Uterus (tissue), 4 donors: ENCODE measurements at places on chromosomes 7 and 10. TPM values are rescaled to one million over a fixed set of nuclear protein-coding genes. Genes with fewer than 3 reads are reported as not detected.

- DNase-seq: peak; percentile 32
These were observed 131.2 kb downstream of the RALA start for GRCh38 chr7:39754326-39755120.

DNA sequence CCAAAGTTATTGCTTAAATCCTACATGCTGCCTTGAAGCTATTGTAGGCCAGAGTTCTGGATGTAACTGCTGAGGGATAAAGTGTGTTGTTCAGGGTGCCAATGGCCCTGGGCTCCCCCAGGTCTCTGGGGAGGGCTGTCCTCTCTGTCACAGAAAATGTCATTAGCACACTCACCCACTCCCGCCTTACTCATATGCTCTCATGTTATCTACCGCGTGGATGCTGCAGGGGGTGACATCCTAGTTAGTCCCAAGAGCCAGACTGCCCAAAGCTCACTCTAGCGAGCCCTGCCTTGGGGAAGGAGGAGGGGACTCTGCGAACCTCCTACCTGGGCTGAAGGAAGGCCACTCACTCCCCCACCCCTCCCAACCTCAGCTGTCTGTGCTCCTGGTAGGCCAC, 122.5 kb downstream of the FRMD4A start:
- no peak for DNase-seq

DNA sequence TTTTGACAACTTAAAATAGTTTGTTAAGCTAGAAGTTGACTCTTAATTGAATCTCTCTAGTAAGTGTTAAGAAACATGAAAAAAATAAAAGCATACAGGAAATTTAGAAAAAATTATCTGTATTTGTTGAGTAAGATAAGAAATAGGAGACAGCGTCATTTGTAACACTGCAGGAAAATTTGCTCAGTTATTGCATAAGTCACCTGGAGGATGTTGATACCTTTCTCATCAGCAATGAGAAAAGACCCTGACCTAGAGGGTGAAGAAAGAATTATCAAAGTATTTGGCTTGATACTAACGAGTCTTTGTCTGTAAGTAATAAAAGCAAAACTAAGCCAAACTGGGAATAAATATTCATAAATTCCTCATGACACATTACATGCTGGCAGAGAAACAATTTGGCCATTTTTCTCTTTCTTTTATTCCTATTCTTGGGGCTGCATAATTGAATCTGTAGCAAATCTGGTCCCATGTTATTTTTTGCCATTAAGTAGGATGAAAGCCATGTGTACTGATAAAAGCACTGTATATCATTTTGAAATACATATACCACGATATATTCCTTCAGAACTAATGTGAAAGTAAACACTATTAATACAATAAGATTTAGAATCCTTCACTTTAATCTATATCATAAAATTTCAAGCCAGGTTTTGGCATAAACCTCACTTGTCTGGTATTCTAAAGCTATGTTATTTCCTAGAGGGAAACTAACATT, 362.8 kb downstream of the THSD7A start:
- DNase-seq: no peak

- DNase-seq: no peak
These were observed 166.2 kb downstream of the PARD3 start for GRCh38 chr10:34648919-34649318.

DNA sequence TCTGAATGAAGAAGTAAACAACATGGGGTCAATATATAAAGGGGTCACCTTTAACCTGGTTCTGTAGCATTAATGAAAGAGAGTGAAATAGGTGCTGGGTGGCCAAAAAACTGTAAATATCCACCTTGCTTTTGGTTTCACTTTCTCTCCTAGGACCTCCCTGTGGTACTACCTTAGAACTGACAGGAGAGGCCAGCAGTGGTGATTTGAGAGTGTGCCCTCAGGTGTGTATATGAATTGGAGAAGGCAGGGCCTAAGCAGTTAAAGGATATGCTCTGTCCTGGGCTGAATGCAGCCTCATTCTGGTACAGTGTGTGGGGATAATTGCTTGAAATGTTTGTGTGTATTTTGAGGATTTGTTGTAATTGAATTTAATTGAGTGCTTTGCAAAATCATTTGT, 62.0 kb downstream of the BBS9 start:
- DNase-seq: no peak

- no peak for DNase-seq
These were observed 211.6 kb upstream of the MBL2 start for GRCh38 chr10:52984169-52984568.

DNA sequence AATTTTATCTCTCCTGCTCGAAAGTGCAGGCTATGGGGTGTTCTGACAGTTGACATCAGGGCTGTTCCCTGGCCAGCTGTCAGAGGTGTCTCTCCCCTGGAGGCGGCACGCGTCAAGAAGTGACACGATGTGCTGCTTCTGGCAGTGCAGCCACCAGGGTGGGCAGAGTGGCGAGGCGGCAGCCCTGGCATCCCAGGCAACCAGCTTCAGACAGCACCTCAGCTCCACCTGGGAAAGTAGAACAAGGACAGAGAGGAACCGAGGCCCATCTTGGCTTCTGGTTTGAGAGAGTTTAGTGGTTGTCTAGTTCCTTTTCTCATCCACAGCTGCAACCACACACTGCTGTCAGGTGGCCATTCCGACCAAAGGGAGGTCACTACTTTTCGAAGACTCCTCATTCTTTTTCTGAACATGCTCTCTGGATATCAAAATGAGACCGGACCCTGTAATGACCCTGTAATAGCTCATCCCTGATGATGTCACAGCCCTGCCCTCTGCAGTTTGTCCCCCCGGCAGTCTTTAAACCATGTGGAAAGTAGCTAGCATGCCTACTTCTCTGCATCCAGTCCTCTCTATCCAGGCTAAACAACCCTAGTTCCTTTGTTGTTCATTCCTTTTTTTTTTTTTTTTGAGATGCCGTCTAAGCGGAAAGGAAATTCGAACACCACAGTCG, 381.0 kb upstream of the NRP1 start:
- DNase-seq: no peak

GRCh38 chr7:142934056-142934455, 510 bp upstream of the TRPV5 start:
- DNase-seq: no peak

- DNase-seq: no peak
These were observed 437.5 kb downstream of the KIF20B start for GRCh38 chr10:90138844-90139243.

DNA sequence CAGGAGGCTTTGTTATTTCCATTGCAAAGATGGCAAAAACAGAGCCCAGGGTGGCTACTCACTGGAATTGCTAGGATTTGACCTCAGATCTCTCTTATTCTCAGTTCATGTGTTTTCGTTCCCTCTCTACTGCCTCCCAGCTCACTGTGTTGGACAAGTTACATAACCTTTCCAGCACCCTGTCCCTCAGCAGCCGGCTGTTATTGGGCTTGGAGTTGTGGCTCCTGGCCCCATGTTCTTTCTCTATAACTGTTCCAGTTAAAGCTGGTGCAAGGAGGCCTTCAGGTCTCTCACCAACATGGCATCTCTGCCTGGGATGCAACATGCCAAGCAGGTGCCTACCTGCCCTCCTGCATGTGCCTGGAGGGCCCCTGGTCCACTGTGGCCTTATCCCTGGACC, 56.8 kb downstream of the LRRC18 start:
- no peak for DNase-seq

DNA sequence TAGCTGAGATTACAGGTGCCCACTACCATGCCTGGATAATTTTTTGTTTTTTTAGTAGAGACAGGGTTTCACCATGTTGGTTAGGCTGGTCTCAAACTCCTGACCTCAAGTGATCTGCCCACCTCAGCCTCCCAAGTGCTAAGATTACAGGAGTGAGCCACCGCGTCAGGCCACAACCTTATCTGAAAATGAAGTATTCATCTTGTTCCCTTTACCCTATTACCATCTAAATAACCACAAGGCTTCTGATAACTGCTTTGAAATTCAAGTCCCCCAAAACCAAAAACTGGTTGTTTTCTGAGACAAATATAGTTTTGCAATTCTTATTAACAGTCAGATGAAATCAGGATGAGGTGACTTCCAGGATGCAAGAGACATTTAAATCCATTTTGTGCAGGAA, 2.4 kb downstream of the TCTN3 start:
- no peak for DNase-seq

The BICC1 gene
- total RNA-seq: 19.1 TPM

The CRYGN gene
- not detected for total RNA-seq

The CTNNA3 gene
- 6.9 TPM for total RNA-seq

The ATP6V0E2 gene
- total RNA-seq: 2.6 TPM

The NAT16 gene
- not detected for total RNA-seq

The PNLIPRP3 gene
- not detected for total RNA-seq

The TMEM168 gene
- total RNA-seq: 75.0 TPM

The ANKRD2 gene
- total RNA-seq: not detected

The OPN1SW gene
- not detected for total RNA-seq
